ENCODE measurements at places on chromosomes 4 and X.

DNA sequence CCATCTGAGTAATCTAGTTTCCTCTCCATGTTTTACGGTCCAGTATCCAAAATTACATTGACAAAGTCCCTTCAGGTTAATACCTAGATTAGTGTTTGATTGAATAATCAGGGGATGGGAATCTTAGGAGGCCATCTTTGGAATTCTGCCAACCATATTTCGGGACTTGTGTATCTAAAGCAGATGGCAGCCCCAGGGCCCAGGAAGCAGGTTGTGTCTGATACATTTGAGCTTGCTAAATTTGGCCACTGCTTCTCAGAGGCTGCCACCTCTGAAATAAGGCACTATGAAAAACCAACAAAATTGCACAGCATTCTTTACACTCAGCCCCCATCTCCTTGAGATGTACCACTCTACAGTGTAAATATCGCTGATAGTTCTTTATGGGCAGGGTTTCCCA lies 102.1 kb downstream of the ASB9 start:
- DNase-seq: no peak

DNA sequence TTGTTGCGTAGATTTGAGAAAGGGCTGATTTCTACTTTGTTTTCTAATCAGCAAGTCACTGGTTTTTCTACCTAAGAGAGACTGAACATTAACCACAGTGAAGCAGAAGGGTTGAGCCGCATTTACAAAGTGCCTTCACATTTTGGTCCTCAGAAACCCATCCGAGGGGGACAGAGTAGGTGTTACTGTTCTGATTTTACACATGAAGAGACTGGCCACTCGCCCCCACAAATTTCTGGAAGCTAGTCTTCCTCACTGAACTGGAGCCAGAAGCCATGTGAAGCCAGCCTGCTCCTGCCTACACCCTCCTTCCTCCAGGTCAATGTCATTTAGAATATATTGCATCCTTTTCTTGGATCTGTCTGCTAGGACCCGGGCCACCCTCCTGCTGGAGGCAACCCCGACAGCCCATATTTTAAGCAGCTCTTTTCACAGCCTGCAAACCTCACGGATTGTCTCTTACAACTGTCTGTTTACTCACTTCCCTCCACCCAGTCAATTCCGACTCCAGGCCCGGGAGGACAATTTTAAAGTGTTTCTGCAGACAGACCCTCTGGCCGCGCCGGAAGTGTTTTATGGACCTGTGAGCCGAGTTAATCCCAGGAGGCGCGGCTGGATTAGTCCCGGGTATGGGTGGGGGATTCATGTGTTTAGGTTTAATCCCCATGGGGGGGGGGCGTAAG lies 73.2 kb upstream of the BCOR start:
- DNase-seq: no peak

DNA sequence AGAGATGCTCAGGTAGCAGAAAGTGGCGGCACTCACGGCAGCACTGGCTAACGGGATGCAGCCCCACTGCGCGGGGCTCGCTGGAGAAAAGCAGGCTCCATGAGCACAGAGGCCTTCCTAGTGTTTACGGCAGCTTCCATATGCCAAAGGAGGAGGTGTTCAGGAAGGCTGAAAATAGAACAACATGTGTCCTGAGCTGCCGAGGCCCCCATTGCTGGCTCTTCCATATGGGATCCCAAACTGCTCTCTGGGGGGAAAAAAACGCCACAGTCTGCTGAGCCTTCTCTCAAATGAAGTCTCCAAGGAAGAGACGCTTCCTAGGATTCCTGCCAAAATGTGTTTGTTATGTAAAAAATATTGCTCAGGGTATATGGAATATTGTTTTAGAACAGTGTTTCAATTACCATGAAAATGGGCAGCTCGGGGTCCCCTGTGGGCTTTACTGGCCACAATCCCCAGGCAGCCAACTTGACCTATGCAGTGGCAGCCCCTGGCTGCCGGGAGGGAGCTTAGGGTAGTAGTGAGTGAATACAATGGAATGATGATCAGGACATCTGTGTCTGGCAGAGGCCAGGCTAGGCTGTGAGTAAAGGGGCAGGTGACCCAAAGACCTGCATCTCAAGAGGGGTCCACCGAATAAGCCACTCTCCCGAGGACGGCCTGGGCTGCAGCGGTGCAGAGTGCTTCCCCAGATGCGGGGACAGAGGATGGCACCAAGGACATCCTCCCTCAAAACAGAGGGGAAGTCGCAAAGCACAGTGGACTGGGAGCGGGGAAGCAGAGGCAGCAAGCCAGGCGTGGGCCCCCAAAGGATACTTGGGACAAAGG lies 170.1 kb downstream of the AFAP1 start:
- no peak for DNase-seq

- no peak for DNase-seq
Measured at GRCh38 chrX:132165651-132166050, 37.8 kb upstream of the FRMD7 start.

- DNase-seq: no peak
Measured at GRCh38 chr4:109955146-109955545, 42.5 kb downstream of the EGF start.

- no peak for DNase-seq
Measured at GRCh38 chr4:25441519-25442117, 64.6 kb downstream of the ANAPC4 start.

Measured in activated CD4-positive, alpha-beta T cell treated with anti-CD3 and anti-CD28 coated beads, Interleukin-2, amount 50 U/mL, for 4 hours (primary cell).